ENCODE measurements at places on chromosomes 7 and 10.
A peak's percentile ranks its signal among the peaks of the same experiment; 100 is the strongest.

GRCh38 chr10:111080224-111080623, 3.4 kb downstream of the ADRA2A start:
- DNase-seq: no peak

DNA sequence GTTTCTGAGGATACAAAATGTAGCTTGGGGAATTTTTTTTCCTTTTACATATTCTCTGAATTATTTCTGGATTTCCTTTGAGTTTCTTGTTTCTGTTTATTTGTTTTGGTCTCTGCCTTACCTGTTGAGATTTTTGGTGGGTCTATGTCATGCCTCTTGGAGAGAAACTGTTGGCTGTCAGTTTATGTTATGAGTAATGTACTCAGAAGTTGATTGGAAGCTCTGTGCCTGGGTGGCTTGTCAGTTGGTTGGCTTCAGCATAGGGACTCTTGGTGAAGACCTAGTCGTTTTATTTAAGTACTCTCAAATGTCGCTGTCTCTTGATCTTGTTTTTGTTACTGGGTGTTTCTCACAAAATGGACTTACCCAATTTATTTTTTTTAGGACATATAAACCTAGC, 132.4 kb downstream of the CDK14 start:
- no peak for DNase-seq

DNA sequence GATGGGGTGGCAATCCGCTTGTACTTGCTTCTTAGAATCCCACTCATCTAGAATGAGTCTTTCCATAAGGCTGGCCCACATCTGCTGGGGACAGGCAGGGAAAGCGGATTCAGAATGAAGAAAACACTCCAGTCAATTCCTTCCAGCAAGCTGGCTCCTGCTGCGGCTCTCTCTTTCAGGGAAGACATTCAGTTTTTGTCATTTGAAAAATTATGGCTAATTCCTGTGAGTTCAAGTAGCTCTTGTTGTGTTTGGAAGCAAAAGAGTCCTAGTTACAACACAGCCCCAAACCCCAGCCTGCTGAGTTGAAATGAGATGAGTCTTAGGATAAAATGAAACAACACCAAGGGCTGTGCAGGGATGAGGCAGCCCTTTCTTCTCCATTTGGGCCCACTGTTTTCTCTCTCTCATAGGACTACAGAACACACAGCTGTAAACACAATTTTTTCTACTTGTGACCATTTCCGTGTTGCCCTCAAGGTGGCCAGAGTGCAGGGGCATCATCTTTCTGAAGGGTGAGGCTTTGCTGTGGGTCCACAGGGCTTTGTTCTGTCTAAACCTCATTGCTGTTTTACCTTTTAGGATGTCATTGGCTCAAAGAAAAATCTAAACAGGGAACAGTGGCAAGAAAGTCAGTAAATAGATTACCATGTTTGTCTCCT, 90.8 kb upstream of the EEPD1 start:
- DNase-seq: peak; percentile 16

- no peak for DNase-seq
Observed at GRCh38 chr7:103299660-103300059, 2.4 kb downstream of the PMPCB start.

GRCh38 chr7:16982640-16983350, 101.0 kb upstream of the AGR3 start:
- peak; percentile 51 for DNase-seq

GRCh38 chr10:120978589-120979252, 127.6 kb downstream of the WDR11 start:
- DNase-seq: peak; percentile 73

DNA sequence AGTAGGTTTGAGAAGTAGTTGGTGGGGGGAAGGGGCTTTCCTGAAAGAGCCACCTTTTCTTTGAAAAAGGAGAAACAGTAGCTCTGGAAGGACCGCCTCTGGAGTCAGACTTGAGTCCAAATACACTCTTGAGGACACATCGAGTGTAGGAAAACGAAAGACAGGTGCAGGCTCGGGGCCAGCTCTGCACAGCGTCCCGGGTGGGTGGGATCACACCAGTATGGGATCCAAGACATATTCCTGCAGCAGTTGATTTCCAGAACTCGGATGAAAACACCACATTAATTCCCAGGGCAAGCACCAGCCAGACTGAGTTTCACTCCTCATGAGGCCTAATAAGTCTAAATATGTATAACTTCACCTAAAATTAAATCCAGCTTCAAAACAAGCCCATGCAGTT, 61.4 kb downstream of the ASB13 start:
- DNase-seq: no peak

DNA sequence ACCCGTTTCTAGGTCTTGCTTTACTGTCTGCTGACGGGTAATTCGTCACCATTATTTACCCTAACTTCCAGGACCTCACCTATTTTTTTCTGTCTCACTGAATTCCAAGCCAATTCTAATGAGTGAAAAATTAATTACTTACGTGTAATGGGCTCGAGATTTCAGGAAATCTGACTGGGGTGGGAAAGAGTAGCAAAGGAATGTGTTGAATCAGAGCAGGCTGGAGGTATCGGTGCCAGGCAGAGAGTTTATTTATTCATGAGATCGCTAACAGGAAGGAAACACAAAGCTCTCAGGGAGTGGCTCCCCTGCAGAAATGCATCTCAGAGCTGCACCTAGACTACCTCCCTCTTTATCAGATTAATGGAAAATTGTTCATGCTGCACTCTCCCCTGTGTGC, 4.0 kb upstream of the DIP2C start:
- DNase-seq: peak; percentile 37

DNA sequence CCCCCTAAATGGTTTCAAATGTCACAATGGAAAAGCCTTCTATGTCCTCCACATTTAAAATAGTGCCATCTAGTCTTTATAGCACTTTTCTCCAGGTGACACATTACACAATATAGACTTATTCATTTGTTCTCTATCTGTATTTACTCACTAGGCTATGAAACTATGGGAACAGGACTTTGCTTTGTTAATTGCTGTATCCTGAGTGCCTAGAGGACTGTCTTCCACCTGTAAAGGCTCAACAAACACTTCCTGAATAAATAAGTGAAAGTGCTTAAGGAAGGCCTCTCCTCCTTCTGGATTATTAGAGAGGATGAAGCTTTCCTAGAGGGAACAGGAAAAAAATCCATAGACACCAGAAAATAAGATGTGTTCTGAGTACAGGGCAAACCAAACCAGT, 397.6 kb upstream of the LRRN3 start:
- DNase-seq: no peak

DNA sequence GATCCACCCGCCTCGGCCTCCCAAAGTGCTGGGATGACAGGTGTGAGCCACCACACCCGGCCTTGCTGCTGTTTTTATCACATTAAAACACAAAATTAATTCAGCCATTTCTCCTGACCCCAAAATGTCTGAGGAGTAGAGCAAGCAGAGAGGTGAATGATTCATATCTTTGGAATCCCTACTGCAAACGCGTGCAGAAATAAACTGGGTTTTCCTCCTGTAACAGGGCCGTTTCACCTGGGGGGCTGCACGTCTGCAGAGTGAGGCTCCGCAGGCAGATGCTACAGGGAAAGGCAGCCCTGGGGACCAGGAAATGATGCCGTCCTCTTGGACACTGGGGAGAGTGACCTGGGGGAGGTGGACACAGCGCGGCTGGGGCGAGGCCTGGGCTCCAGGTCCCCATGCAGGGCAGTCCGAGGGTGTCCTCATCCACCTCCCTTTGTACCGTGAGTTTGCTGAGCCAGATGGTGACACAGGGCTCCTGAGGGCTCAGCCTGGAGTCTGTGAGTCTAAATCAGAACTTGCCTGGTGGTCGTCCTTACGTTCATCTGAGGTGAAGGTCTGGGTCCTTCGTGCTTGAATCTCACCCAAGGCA, 41.9 kb downstream of the PDGFA start:
- no peak for DNase-seq

- DNase-seq: no peak
Observed at GRCh38 chr10:116848944-116849247, 403 bp upstream of the ENO4 start.

DNA sequence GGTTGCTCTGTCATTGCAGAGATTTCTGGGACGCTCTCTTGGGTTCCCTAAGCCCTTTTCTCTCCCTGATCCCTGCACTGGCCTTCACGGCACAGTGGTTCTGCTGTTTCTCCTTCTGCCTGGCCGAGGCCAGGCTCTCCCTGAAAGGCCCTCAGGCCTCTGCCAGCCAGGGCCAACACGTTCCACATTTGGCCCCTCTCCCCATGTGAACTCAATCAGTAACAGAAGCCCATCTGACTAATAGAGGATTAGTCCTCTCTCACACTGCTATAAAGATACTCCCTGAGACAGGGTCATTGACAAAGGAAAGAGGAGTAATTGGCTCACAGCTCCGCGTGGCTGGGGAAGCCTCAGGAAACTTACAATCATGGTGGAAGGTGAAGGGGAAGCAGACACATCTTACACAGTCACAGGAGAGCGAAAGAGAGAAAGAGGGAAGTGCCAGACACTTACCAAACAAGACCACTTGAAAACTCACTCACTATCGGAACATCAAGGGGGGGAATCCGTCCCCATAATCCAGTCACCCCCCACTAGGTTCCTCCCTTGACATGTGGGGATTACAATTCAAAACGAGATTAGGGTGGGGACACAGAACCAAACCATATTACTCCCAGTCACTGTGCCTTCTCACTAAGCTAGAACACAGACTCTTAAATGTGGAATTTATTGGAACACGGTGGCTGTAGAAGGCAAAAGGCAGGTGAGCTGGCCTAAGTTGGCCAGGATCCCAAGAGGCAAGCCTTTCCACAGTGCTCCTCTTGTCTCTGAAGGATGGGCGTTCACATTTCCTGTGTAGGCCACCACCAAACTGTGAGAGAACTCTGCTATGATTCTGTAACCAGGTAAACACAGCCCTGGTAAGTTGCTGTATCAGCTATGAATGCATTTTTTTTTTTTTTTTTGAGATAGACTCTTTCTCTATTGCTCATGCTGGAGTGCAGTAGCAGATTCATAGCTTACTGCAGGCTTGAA, 8.8 kb downstream of the FZD8 start:
- DNase-seq: no peak

- no peak for DNase-seq
Observed at GRCh38 chr10:59324597-59324996, 37.8 kb downstream of the FAM13C start.

DNA sequence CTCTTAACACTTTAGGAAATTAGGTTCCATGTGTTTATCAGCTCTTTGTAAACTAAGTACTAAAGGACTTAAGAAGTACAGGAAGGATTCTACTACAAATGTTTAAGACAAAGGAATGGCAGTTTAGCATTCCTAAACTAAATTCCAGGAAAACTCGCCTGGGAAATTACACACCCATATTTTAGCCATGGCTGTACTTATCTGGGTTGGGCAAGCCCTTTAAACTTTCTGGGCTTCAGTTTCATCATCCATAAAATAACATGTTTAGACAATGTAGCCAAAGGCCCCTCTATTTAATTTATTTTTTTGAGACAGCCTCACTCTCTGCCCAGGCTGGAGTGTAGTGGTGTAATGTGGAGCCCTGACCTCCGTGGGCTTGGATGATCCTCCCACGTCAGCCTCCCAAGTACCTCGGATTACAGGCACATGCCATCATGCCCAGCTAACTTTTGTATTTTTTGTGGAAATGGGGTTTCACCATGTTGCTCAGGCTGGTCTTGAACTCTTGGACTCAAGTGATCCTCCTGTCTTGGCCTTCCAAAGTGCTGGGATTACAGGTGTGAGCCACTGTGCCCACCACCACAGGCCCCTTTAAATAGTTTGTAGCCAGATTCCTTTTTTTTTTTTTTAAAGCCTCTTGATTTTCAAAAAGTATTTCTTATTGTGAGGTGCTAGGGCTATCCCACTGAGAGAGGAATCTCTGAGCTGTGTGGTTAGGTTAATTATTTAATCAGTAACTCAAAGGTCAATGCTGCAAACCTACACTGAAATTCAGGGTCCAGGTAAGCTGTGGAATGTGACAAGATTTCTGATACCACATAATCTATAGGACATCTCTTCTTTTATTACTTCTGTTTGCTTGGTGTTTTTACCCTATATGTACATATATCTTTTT, 32.1 kb downstream of the TMEM60 start:
- peak; percentile 41 for DNase-seq

- no peak for DNase-seq
Observed at GRCh38 chr10:132544744-132545658, 7.4 kb downstream of the INPP5A start.

GRCh38 chr7:158933468-158934139, 77.2 kb downstream of the DYNC2I1 start:
- no peak for DNase-seq

- no peak for DNase-seq
Observed at GRCh38 chr10:73366381-73367298, 8.0 kb upstream of the CFAP70 start.

DNA sequence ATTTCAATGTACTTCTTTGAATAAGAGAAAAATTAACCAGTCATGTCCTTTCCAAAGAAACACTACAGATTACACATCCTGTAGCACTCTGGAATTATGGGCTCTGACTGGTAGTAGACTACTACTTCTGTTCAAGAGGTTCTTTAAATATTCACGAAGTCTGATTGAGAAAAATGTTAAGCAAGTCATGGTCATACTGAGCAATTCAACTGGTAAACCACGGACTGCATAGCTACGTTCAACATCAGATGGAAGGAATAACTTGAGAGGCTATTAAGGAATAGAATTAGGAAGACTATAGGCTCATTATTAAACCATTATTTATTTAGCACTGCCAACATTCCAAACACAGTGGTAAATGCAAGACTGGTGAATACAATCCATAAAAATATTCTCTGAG, 160.8 kb downstream of the IMMP2L start:
- DNase-seq: peak; percentile 39

- DNase-seq: no peak
Observed at GRCh38 chr7:50226145-50226544, 78.4 kb upstream of the IKZF1 start.

DNA sequence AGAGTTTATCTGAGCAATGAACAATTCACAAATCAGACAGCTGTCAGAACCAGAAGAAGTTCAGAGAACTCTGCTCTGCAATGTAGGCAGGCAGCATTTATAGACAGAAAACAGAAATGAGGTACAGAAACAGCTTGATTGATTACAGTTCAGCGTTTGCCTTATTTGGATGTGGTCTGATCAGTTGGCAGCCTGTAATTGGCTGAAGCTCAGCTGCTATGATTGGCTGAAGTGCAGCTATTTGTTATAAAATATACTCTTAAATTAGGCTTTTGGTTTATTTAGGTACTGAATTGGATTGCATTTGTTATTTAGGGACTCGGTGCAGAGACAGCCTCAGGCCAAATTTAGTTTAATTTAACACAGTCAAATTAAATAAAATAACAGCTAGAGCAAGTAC, 85.8 kb upstream of the JAZF1 start:
- no peak for DNase-seq

DNA sequence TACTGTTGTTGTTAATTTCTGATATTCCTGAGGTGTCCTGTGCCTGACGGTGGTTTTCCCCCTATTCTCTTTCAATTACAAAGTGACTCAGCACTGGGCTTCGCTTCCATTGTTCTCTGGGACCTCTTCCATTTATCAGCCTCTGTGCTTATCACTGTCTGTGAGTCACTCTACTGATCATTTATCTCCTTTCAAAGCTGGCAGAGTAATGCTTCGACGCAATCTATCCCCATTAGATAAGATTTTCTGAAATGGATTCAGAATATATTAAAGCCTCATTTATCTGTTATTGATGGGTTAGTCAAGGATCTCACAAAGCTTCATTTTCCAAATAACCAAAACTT, 679.2 kb downstream of the SDK1 start:
- no peak for DNase-seq
